GM23248 (cell line): ENCODE measurements at places on chromosomes 2 and 18. TPM values are rescaled to one million over a fixed set of nuclear protein-coding genes. Genes with fewer than 3 reads are reported as not detected.

The MAP3K19 gene
- polyA plus RNA-seq, result not detected in 2 replicates

The CD8B gene
- not detected in 2 replicates for polyA plus RNA-seq

GRCh38 chr2:73112913-73113854 lies at the start of gene RAB11FIP5:
RAB11FIP5 (minus strand) TSS chr2:73112948; CDS start chr2:73112777, 171 bp downstream.
- DNase-seq, result peak; percentile 97

DNA sequence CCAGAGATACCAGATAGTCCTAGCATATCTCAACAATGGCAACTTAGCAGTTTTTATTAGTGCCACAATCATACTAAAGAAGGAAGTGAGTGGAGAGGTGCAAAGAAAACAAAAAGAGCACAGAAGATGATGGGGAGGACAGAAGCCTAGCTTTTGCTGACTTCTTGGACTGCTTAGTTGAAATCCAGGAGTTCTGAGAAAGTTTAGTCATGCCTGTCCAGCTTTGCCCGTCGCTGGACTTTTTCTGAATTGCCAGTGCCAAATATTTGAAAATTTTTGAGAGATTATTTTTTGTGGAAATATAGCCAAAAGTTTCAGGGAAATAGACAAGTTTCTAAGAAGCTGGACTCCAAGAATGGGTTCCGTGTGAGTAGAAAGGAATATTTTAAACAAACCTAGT lies 558.7 kb upstream of the TNP1 start:
- DNase-seq, result peak; percentile 47

DNA sequence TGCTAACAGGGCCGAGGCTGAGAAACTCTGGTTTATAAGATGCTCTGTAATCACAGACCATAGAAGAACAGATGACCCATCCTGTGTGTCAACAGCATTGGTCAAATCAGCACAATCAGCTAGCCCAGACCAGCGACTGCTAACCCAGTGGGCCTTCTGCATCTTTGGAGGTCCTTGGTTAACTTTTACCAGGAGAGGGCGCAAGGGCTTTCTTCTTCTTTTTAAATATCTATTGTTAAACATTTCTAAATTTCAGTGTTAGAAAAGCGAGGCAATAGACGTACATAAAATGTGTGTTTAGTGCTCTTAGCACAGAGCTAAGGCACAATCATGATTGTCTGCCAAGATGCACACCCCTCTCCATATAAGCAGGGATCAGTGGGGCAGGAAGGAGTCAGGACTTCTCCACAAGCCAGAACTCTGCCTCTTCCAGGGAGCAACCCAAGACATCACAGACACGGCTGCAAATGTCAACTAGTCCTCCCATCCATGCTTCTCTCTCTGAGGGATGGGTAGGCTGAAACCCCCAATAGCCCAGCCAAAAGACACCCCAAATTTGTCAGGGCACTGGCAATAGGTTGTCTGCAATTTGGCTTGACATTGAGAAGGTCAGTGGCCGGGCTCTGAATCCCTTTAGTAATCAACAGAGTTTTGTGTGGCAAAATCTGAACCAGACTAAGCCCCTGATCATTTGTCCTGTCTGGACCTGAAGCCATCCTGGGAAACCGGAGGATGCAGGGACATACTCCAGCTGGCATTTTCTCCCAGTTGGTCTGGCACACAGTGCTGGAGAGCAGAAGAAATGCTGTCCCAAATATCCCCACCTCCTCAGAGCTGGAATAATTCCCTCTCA lies 188.2 kb downstream of the BCL2 start:
- DNase-seq, result peak; percentile 76

GRCh38 chr2:119475225-119475856 lies 43.7 kb downstream of the TMEM37 start:
- no peak for DNase-seq

DNA sequence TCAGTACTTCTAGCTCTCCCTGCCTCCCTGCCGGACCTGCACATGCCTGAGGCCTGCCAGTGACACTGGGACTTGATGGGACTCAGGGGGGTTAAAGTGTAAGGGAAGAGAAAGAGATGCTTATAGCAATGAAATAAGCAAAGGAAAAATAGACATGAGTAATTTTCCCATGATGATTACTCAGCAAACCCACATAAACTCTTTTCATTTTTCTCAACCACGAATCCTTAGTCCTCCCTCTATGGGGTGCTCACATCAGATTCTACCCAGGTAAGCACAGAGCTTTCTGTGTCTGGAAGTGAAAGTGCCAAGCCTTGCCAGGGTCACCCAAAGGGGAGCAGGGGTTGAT lies 44.8 kb upstream of the ANKRD62 start:
- DNase-seq, result peak; percentile 66

DNA sequence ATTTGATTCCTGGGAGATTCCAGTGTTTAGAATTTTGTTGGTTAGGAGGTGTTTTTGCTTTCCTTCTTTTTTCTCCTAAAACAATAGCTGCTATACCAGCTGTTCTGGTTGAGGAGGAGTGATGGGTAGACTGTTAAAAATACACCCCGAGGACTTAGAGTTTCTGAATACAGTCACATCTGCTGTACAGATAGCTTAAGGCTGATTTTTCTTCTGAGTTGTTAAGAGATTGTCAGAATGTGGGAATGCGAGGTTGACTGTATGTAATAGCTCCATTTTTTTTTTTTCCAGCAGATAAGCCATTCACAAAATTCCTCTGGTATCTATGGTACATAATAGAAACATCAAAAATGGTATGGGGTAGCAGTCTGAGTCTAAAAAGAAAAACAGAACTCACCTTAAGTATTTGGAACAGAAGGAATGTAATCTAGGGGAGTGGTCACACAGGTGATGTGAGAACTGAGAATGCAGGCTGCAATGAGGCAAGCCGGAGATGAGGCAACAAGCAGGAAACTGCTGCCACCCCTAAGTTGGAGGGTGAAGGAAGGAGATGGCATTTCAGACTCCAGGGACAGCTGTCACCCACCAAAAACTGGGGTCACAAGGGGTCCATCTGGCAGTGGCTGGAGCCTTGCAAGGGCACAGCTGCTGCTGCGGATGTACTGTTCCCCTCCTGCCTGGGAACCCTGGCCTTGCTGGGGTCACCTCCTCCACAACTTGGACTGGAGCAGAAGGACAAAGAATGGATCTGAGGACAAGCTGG lies 2.4 kb downstream of the DGKD start:
- no peak for DNase-seq

DNA sequence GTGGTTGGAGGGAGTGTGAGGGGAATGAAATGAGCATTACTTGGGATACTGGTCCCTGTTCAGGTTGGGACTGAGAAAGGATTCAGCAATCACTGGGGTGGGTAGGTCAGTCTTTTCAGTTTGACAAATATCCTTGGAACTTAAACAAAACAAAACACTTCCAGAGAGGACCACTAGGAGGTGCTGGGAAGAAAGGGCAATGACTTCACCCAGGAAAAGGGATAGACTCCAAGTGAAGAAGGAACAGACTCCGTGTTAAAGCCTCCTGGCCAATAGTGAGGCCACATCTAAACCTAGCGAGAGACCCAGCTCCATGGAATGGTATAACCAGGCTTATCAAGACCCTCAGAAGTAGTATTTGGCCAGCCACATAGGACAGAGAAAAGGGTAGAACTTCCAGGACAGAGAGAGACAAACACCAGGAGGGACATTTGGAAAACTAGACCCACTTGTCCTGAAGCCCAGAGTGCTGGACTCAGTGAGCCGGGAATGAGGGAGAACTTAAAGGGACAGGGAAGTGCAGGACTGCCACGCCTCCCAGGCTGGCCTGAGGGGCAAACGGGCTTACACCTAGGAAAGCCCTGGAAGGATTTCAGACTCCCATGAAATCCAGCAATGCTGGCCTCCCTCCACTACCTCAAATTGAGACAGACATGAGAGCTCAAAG lies 19.6 kb upstream of the KCNG3 start:
- DNase-seq, result peak; percentile 71

GRCh38 chr18:24090876-24091275 lies 48.0 kb upstream of the CABYR start:
- no peak for DNase-seq

- DNase-seq, result peak; percentile 42
Observed at GRCh38 chr2:163554864-163555263, 180.9 kb downstream of the FIGN start.

- DNase-seq, result peak; percentile 88
Observed at GRCh38 chr2:61470122-61470951, 550 bp downstream of the USP34 start.
